ENCODE measurements at places on chromosomes 6 and 20. TPM values are rescaled to one million over a fixed set of nuclear protein-coding genes. Genes with fewer than 3 reads are reported as not detected.
A peak's percentile ranks its signal among the peaks of the same experiment; 100 is the strongest.

GRCh38 chr6:155272353-155273232, 8.8 kb downstream of the CLDN20 start:
- peak; percentile 17 for DNase-seq

DNA sequence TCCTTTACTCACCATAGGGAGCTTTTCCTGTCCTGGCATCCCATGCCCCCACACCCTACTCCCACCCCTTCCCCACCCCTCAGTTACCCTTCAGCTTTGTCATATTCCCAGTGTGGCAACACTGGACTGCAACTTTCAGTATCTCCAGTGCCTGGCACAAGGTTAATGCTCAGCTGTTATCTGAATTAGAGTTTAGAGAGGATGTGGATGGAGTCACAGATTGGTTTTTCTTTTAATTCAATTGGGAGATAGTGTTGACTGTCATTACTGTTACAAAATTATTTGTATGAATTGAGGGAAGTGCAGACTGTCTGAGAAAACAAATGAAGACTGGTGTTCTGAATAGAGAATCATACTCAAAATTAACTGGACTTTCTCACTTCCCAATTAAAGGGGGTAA, 89.9 kb downstream of the TULP4 start:
- no peak for DNase-seq

- DNase-seq: no peak
Observed at GRCh38 chr20:59005523-59006166, 1.4 kb downstream of the CTSZ start.

- DNase-seq: peak; percentile 77
Observed at GRCh38 chr6:166008441-166009369, 158.9 kb downstream of the TBXT start.

- DNase-seq: no peak
Observed at GRCh38 chr6:52489881-52490280, 69.7 kb downstream of the EFHC1 start.

GRCh38 chr20:9129756-9130155, 60.9 kb downstream of the PLCB4 start:
- DNase-seq: no peak

DNA sequence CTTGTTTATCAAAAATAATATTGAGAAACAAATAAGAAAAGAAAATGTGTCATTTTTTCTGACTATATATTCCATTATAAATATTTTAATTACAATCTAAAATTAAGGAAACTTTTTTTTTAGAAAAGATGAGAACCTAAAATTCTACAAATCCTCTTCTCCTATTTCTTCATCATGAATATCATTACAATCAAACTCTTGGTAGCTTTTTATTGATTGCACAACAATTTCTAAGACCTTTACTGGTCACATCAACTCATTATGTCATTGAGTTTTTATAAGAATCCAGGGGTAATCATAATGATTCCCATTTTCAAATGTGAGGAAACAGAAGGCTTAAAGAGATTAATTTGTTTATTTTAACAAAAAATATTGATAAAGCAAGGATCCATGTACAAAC, 841.0 kb downstream of the FRK start:
- no peak for DNase-seq

DNA sequence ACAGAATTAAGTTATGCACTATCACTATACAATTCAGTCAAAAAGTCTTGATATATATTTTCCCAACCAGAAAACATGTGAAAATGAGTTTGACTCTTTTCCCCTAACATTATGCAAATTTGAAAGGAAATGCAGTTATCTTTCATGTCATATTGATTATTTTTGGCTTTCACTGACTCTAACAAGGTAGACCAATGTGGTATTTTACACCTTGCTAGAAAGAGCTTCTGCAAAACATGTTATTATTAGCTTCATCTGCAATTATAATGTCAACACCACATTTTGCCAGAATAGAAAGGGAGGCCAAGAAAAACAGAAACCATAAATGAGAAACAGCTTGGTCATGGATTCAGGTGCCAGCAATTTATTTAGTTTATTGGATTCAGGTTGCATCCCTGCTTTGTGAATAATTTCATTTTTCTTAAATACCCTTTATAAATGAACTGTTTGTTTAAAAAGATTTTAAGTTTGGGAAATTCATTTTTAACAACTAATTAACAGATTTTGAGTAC, 226.1 kb upstream of the GJE1 start:
- no peak for DNase-seq

GRCh38 chr6:167553736-167554119, 228.8 kb downstream of the TTLL2 start:
- DNase-seq: no peak

SCRT2 gene
- not detected for polyA plus RNA-seq

APOBEC2 gene
- polyA plus RNA-seq: not detected

NRSN1 gene
- polyA plus RNA-seq: not detected
